Stimulated activated CD4-positive, alpha-beta T cell treated with anti-CD3 and anti-CD28 coated beads, Interleukin-4, amount 100 ng/mL, for 24 hours (primary cell): ENCODE measurements at places on chromosomes 13 and 19.

DNA sequence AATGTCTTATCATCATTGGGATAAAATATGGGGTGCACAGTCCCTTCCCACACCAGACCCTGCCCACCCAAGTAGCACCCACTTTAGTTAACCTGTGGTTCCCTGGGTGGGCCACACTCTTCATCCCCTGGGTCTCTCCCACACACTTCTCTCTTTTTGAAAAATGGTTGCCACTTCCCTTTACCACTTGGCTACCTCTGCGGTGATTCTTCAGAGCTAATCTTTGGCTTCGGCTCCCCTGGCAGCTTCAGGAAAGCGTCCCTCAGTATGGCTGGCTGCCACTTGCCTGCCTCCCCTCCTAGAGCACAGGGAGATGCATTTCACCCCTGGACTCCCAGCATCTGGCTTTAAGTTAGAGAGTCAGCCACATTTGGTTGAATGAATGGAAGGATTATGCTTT is 18.2 kb downstream of the CCNA1 start:
- no peak for DNase-seq

- no peak for DNase-seq
These were observed 700 bp downstream of the PRR36 start for GRCh38 chr19:7873304-7874075.

DNA sequence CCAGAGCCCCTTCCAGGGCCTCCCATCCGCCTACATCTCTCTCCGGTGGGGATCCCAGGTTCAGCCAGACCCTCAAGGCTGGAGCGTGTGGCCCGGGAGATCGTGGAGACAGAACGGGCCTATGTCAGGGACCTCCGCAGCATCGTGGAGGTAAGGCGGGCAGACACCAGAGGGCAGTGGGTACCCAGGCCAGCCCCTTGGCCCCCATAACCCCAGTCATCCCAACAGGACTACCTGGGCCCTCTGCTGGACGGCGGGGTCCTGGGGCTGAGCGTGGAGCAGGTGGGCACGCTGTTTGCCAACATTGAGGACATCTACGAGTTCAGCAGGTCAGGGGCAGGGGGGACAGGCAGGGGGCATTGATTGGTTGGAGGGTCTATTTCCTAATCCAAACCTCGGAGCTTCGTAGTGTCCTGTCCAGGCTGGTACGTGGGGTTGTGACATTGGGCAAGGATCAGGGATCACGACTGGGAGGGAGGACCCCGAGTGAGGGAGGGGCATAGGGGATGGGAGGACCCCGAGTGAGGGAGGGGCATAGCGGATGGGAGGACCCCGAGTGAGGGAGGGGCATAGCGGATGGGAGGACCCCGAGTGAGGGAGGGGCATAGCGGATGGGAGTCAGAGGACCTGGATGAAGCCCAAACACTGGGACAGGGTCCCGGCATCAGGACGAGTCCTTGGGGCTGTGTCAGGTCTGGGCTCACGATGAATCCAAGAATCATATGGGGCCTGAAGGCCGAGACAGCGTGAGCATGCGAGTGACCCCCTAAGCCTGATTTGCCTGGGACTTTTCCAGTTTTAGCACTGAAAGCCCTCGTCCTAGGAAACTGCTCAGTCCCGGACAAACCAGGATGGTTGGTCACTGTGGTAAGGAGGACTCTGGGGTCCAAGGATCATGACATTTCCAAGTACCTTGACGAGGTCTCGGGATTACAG is 2.9 kb downstream of the PLEKHG2 start:
- DNase-seq: no peak

DNA sequence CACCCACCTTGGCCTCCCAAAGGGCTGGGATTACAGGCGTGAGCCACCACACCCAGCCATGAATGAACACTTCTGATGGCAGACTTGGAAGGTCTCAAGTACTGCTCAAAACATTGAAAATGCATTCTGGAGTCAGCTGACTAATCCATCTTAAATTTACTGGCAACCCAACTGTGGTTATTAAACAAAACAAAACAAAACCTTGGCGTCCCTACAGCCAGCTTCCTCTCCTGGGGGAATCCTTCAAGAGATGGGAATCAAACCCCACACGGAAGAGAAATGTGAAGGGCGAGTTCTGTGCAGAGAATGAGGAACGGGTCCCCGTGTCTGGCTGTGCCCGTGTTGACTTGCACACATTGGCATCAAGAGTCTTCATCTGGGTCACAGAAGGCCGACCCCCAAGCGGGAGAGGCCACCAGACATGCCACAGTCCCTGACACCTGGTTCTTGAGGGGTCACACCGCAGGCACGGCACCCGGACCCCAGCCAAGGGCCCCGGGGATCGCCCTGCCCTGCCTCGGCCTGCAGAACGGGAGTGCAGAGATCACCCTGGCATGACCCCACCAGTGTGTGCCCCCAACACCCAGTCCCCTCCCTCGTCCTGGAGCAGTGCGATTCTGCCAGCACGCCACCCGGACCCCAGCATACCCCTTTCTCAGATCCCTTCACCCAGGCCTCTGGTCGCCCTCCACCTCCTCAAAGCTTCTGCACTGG is 3.2 kb downstream of the MAP2K2 start:
- DNase-seq: no peak

DNA sequence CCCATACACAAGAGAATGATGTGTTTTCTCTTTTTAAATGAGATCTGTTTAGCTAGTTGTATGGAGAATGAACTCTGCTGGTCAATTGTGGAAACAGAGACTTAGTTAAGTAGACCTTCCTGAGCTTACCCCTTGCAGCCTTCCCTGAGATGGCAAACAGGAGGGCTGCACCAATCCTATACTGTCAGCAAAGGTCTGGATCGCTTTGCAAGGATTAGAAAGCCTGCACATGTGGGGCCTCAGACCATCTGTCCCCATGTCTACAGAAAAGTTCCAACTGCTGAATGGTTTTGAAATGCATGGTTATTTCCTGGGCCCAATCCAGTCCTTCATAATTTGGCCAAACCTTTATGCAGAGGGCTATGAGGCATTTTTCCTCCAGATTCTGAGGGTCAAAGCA is 183.9 kb upstream of the SLC10A2 start:
- DNase-seq: no peak

DNA sequence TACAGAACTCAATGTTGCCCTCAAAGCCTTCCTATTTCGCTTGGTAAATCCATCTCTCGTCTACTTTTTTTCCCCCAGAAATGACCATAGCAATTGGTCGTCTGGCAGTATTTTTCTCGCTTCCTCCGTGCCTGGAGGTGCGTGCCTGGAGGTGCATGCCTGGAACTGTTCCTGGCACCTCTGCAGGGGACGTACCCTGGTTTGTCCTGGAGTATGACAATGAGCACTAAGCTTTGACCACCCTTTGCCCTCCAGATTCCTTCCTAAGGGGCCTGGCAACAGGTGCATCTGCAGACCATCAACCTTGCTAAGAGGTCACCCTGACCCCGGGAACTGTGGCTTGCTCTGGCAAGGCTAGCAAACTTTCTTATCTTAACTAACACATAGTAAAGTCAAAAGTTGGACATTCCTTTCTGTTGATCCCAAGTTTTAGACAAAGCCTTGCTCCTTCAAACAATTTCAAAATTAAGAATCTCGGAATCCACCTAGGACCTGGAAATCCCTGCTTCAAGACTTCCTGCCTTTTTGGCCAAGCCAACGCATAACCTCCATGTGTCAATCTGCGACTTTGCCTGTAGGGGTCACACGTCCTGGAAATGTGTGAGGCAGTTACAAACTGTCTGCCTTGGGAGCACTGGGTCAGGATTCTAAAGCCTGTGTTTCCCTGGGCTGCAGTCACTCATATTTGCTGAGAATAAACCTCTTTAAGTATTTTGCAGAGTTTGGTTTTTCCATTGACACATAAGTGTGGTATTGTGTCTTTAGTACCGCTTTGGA is 28.8 kb upstream of the TUBGCP3 start:
- no peak for DNase-seq

DNA sequence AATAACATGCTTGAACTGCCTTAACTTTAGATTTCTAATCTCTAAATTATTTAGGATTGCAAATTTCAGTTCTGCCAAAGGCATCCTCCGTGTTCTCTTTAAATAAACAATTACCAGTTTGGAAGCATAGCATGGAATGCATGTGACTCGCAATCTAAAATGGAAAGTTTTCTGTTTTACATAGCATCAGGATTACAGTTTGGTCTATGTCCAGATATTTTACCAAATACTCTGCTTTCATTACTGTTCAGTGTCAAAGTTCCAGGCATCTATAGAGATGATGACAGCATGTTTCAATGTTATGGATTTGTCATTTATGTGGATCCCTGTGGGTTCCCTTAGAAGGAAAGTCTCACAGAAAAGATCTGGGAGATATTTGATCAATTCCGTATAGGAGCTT is 16.8 kb downstream of the FLT1 start:
- DNase-seq: no peak

DNA sequence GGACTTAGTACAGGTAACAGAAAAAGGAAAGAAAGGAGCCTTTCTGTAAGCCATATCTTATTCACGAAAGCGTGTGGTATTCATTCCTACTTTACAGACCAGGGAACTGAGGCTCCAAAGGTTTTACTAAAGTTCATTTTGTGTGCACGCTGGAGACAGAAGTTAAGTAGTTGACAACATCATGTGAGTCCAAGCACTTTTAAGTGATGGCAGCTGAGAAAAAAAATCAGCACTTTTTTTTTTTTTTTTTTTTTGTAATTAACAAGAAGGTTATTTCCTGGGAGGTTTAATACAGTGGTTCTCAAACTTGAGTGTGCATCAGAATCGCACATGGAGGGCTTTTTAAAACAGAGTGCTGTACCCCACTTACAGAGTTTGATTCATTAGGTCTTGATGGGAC is 2.0 kb downstream of the DNAJC3 start:
- no peak for DNase-seq

DNA sequence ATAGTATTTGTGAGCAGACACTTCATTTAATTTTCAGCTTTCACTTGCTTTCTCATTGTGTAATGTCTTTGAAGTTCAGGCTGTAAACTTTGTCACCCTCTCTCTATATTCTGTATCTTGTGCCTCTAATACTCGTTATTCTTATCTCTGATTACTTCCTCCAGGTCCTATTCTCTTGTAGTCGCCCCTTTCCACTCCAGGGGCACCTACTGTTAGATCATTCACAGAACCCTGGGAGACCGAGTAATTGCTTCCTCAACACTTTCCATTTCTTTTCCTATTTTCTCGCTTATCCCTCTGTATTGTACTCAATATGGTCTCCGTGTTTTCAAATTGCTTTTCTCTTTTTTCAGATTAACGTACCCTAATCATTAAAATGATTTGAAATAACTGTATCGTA is 93.9 kb upstream of the TDRD3 start:
- DNase-seq: no peak

GRCh38 chr13:50225193-50226155 is 210.2 kb downstream of the KCNRG start:
- no peak for DNase-seq
